ENCODE measurements at places on chromosomes 16 and 17. TPM values are rescaled to one million over a fixed set of nuclear protein-coding genes. Genes with fewer than 3 reads are reported as not detected.

GRCh38 chr17:46023783-46024388 is 24.8 kb downstream of the STH start:
- DNase-seq, result no peak

DNA sequence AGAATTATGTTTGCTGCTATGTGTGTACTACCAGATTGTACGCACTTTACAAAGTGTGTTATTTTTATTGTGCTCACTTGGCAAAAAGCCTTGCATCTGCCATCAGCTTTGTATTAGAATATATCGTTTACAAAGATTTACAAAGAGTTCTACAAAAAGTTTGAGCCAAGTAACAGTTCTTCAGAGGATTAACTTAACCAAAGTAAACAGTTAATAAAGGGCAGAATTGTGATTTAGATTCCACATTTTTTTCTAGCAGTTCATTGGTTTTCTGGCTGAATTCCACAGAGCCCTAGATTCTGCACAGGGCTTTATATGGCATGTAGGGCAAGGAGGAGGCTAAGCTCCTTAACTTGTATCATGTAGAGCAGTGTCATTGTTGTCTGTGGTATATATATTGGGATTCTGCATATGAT is 29.4 kb downstream of the UTP18 start:
- no peak for DNase-seq

Gene ZG16
- total RNA-seq, result not detected

Gene ARHGDIG
- 8.6 TPM for total RNA-seq

Gene KRTAP4-4
- total RNA-seq, result not detected
